ENCODE measurements at places on chromosomes 1 and 21.

GRCh38 chr1:69551476-69552324 is 16.0 kb upstream of the LRRC7 start:
- DNase-seq, result no peak

DNA sequence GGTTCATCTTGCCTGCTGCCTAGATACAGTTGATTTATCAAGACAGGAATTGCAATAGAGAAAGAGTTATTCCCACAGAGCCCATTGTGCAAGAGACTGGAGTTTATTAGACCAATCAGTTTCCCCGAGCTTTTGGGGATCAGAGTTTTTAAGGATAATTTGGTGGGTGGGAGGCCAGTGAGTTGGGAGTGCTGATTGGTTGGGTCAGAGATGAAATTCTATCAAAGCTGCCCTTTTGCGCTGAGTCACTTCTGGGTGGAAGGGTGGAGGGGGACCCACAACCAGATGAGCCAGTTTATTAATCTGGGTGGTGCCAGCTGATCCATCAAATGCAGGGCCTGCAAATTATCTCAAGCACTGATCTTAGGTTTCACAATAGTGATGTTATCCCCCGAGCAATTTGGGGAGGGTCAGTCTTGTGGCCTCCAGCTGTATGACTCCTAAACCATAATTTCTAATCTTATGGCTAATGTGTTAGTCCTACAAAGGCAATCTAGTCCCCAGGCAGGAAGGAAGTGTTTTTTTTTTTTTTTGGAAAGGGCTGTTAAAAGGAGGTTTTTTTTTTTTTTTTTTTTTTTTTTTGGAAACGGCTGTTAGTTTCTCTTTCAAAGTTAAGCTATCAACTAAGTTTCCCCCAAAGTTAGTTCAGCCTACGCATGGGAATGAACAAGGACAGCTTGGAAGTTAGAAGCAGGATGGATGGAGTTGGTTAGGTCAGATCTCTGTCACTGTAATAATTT is 7.4 kb downstream of the SLC16A4 start:
- no peak for DNase-seq

- no peak for DNase-seq
Observed at GRCh38 chr1:74908131-74908530, 175.2 kb downstream of the TYW3 start.

- peak; percentile 58 for DNase-seq
Observed at GRCh38 chr1:177945943-177946650, 23.8 kb downstream of the SEC16B start.

GRCh38 chr21:18630446-18630845 is 226.9 kb upstream of the TMPRSS15 start:
- DNase-seq, result no peak

GRCh38 chr21:15552914-15553494 is 176.8 kb upstream of the USP25 start:
- peak; percentile 4 for DNase-seq

DNA sequence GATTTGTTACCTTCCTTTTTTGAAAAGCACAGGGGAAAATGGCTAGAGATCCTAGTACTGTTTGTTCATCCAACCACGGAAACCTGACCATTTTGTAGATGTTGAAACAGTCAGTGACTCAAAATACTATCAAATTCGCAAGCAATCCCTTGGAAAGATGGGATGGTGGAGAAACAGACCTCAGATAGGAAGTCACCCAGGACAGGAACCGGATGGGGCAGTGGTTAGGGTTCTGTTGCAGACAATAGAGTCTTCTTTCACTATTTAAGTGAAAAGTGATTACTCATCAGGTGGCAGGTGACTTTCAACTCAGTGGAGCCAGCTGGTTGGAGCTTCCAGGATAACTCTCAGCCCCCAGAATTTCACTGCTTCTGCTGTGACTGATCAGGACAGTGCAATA is 17.0 kb downstream of the LHX4 start:
- no peak for DNase-seq

GRCh38 chr1:14745001-14745720 is 146.7 kb downstream of the KAZN start:
- DNase-seq, result peak; percentile 83

GRCh38 chr1:216310776-216311175 is 112.5 kb downstream of the USH2A start:
- peak; percentile 50 for DNase-seq

- no peak for DNase-seq
Observed at GRCh38 chr21:24955275-24955961, 651.9 kb downstream of the MRPL39 start.

DNA sequence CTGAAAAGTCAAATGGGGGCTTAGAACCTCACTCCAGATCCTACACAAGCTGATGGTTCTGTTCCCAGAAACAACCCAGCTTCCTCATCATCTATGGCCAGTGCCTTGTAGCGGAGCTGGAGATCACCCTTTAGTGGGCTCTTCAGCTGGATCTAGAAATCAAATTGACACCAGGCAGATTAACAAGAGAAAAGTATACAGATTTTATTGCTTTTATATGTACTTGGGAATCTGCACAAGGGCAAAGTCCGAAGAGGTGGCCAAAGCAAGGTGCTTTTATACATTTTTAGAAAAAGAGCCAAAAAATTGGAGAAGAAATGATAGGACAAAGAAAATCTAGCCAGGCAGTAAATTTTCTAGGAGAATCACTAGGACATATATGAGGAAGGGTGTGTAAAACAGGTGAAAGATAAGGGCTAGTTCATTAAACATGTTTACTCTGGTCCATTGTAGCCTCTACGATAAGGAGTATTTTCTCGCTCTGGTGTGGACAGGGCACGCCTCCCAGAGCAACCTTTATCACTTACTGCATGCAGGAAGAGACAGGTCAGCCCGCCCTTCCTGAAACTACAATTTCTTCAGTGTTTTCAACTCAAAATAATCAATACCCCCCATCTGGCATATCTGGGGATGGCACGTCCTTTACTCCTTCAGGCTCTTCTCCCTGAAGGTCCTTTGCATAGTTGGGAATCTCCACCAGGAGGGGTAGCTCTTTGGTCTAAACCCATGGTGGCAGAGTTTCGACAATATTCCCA is 14.0 kb upstream of the LGALS8 start:
- DNase-seq, result no peak
